LHCN-M2 (cell line): ENCODE measurements at places on chromosomes 2 and 18. TPM values are rescaled to one million over a fixed set of nuclear protein-coding genes. Genes with fewer than 3 reads are reported as not detected.

IL36B gene
- not detected in 2 replicates for total RNA-seq

GRCh38 chr2:226405465-226405864 is 394.2 kb downstream of the IRS1 start:
- peak; percentile 41 for DNase-seq

DNA sequence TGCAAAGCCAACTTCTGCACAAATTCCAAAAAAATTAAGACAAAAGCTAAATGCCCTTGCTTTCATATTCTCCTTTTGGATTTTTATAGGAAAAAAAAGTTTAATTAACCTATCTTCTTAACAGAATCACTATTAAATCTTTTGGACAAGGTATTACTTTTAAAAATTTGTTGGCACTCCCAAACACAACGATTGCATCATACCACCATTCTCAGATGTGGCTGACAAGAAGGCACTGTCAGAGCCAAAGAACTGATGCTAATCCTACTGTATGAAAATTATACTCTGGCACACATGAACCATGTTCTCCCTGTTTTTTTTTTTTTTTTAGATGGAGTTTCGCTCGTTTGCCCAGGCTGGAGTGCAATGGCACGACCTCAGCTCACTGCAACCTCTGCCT is 58.4 kb downstream of the NOL10 start:
- DNase-seq = no peak

DNA sequence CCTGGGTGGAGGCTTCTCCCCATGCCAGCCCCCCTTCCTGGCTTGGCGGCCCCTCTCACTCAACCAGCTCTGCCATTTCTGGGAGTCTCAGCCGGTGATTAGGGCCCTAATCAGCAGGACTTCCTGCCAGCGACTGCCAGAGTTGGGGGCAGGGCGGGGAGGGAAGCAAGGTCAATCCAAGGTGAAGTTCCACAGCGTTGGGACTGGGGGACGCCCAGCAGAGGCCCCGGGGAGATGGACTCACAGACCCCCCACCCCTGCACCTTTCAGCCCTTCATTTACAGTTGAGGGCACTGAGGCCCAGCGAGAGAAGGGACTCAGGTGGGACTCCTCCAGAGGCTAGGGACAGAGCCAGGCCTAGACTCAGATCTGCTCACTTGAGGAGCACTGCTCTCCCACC is 65.3 kb downstream of the TNS1 start:
- DNase-seq = no peak

DNA sequence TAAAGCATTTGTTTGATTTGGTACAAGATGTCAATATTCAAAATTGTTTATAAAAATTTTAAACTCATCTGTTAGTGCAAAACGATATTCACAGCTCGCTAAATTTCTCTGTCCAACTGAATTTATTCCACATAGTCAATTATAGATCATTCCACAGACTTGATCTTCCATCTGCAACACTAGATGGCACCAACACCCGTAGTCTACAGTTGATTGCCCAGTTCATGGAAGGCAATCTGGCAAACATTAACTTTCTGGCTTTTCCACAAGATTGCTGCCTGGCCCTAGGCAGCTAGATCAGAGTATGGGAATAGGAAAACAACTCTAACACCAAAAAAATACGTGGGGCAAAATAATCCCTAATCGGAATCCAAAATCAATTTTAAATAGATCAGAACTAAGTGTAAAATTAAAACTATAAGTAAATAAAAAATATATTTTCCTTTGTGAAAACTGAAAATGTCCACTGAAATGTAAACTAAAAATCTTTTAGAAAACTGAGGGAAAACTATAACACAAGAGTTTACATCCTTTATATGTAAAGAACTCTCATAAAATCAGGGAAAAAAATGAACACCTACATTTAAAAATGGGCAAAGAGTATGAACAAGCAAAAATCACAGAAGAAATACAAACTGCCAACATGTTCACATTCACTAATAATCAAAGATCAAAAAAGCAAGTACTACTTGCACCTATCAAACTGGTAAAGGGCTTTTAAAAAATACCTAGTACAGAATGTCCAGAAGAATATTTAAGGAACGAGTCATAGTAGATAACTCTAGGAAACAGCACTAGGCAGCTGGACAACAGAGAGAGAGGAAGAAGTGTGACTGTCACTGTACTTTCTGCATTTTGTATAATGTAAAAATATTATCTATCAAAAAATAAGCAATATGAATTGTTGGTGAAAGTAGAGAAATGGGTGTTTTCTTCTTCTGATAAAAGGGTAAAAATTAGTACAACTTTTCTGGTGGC is 35.0 kb downstream of the RTN4 start:
- DNase-seq = peak; percentile 71

C2orf81 gene
- 0.63 and 1.5 TPM in 2 replicates for total RNA-seq

DNA sequence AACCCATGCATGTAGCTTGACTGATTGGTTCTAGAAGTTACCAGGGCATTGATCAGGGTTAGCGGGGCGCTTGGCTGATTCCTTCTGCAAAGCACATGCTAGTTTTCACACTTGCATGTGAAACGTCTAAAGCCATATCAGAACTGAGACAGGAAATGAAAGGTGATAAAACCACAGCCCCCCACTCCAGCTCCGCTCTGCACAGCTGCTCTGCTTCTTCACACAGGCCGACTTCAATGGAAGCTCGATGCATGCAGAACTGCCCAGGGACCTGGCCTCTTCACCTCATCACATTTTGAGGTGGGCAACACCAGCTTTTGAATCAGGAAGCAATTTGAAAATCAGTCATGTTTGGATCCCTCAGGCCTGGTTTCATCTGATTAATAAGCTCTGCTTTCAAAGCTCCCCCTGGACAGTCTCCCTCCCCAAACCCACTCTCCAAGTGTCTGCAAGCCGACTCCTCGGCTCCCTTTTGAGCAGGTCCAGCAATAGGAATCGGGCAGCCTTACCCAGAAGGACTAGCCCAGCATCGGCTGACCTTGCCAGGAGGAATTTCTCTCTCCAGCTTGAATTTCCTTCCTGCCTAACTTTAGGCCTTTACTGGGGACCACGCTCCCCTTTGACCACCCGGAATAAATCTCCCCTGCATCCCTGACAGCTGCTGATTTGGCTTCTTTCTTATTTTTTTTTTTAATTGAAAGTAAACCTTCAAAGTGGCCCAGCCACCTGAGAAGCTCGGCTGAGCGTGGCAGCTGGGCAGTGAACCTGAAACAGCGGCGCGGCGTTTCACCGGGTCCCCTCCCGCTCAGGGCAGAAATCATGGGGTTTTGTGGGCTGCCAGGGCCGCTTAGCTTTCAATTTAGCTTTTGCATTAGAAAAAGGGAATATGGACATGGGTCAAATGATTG is 31.7 kb downstream of the HRH4 start:
- DNase-seq = no peak

CHPF gene
- total RNA-seq = 246 and 264 TPM in 2 replicates

DNA sequence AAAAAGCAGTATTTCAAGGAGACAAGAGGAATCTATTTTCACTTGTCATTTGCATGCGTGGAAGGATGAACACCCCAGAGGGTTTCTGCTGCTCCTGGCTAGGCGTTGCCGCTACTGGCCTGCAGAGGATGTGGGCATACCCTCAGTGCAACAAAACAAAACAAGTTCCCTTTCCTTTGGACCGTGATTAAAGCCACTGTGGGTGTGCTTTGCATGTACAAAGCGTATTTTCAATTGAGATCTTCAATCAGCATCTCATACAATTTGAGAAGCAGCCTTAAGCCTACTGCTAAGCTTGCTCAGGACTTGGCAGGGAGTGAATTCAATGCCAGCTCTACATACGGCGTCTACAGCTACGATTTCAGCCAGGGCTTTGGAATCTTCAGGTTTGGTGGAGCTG is 298.4 kb downstream of the LPIN1 start:
- DNase-seq = no peak

DNA sequence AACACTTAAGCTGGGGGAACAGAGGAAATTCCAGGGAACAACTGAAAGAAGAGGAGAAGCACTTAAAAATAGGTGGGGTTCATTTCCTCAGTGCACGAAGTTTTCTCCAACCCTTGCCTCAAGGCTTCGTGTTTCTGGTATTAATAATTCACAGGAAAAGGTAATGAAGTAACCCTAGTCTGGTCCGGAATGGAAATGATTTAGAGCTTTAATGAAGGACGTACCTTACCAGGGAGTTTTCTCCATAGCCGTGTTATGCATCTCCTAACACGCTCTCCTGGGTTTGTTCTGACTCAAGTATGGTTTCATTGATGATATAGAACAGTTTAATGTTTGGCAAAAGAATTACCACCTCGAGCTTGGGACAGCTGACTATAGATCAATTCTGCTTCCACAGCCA is 214.2 kb downstream of the MTX2 start:
- no peak for DNase-seq

- DNase-seq = no peak
Measured at GRCh38 chr18:74040459-74041332, 106.9 kb downstream of the FBXO15 start.

DNA sequence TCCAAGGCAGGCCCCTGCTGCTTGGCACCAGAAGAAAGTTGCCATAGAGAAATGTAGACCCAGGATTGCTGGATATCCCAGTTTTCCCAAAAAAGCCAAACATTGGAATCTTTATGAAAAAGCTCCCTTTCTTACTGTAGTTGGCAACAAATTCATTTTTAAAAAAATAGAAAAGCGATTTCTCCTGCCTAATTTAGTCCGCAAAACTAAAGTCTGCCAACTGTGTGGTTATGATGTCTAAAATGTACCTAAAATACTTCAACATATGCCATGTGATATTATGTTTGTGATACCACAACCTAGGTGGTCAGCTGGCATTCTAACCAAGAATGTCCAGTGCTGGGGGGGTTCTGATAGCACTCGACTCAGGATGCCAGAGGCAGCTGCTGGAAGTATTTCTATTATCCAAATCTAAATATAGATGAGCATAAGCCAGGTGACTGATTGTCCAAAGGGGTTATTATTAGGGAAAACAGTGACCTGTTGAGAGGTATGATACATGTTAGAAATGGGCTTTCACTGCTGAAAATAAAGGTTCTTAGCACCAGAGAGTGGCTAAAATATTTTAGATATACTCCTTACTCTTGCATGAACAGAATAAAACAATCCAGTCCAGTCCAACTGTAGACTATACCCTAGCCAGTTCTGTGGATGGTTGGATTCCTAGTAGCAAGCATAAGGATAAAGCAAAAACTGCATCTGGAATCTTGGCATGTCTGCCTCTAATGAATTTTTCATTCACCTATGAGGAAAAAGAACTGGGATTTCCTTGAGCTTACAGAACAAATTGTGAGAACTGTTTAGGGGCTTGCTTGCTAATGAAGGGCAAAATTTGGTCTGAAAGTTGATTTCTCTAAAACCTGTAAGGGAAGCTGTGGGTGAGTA is 101.7 kb downstream of the STK39 start:
- no peak for DNase-seq

DOK6 gene
- not detected in 2 replicates for total RNA-seq

DNA sequence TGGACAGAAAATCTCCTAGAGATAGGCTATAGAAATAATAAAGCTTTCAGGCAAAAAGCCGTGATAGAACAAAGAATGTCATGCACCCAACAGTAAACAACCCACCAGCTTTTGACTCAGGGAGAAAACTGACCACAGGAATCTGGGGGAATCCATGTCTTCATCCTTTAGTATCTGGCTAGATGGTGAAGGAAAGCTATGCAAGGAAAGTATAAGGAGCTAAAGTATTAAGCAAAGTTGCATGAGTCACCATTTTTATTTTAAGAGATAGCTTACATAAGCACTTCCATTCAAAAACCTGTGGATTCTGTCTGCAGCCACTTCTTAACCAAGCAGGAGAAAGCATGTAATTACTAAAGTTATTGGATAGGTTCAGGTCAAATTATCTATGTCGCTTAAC is 363.8 kb downstream of the LRP1B start:
- peak; percentile 8 for DNase-seq

MAPRE3 gene
- 1.5 and 1.7 TPM in 2 replicates for total RNA-seq

BBS5 gene
- total RNA-seq = 6.0 and 7.2 TPM in 2 replicates

DNA sequence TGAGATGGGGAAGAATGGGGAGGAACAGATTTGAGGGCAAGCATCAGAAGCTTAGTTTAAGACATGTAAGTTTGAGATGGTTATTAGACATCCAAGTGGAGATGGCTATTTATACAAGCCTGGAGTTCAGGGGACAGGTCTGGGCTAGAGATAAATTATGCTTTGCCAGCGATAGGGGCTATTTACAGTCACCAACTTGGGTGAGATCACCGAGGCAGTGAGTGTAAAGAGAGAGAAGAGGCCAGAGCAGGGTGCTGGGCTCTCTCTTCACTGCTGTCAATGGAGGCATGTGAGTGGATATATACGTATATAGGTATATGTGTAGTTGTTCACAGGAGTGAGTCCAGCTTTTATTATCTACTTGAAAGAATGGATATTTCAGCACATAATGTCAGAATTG is 81.0 kb downstream of the QPCT start:
- no peak for DNase-seq

TNFAIP6 gene
- 20.3 and 21.3 TPM in 2 replicates for total RNA-seq

SERPINB12 gene
- 0.29 TPM in 1 of 2 replicates, not detected in the other for total RNA-seq

DNA sequence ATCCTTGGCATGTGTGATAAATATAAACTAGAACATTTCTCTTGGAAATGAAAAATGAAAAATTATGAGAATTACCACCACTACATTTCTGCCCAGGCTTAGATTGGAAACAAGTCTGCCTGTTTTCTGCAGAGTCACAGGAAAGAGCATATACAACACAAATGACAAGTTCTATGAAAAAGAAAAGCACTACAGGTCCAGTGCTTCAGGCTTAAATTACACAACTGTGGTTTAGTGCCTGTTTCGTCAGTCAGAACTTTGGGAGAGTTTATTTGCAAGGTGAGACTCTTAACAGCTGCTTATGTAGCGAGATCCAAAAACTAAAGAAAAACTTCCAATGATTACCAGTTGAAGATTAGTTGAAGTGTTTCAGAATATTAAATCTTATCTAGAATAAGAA is 68.9 kb downstream of the RTN4 start:
- DNase-seq = no peak

DNA sequence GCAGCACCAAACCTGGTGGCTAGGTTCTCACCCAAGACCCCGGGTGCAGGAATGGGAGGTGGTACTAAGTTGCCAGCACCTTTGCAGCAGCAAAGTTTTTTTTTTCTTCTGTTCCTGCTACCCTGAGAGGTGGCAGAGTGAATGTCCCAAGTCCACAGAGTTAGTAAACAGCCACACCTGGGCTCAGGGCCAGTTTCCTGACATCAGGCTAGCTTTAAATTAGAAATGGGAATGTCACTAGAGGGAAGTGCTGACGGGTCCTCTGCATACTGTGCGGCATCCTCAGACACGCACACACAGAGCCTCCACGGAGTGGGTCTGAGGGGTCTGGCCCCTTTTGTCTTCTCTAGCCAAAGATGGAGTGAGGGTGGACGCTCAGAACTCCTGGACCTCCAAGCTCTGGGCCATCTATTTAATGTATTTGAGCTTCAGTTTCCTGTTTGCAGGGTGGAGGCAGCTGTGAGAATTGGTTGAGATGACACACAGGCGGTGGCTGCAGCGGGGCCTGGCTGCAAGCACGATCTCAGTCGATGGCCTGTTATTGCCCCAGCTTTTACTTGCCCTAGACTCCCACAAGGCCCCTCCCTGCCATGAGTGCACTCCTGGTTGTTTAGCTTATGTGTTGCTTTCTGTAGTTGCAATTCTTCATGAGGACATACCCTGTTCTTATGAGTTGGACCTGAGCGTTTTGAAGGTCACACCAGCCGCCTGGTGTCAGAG is 751.4 kb upstream of the HS6ST1 start:
- DNase-seq = no peak
